Fibroblast of the aortic adventitia (primary cell): ENCODE measurements at places on chromosomes 1 and 21.

DNA sequence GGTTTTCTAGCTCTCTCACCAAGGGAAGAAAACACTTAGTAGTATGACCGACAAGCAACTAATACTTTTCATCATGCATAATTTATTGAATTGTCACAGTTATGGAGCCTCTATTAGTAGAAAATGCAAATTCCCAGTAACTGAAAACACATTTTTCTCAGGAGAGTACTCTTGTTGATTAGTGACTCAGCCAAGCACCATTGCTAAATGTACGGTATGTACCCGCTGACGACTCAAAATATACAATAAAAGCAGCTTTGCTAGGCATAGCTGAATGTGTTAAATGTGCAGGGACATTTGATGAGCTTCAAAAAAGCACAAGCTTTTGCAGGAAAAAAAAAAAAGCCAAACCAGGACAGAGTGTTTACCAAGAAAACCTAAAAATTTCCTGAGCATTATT lies 63.9 kb downstream of the WDR64 start:
- DNase-seq, result no peak

- DNase-seq, result peak; percentile 80
Measured at GRCh38 chr1:51627672-51628071, 10.8 kb downstream of the OSBPL9 start.

DNA sequence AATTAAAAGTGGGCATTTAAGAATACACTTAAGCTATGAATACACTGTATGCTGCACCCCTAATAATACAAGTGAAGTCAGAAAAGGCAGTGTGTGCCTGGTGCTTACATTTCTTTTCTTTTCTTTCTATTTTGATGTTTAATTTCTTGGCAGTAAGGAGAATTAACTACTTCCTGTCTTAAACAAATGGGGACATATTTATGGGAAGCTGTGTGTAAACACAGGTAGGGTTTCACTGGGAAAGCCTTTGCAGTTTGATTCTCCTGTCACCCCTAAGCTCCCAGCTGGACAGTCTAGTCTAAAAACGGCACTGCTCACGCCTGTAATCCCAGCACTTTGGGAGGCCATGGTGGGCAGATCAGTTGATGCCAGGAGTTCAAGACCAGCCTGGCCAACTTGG lies 146.0 kb downstream of the MIS18A start:
- no peak for DNase-seq

DNA sequence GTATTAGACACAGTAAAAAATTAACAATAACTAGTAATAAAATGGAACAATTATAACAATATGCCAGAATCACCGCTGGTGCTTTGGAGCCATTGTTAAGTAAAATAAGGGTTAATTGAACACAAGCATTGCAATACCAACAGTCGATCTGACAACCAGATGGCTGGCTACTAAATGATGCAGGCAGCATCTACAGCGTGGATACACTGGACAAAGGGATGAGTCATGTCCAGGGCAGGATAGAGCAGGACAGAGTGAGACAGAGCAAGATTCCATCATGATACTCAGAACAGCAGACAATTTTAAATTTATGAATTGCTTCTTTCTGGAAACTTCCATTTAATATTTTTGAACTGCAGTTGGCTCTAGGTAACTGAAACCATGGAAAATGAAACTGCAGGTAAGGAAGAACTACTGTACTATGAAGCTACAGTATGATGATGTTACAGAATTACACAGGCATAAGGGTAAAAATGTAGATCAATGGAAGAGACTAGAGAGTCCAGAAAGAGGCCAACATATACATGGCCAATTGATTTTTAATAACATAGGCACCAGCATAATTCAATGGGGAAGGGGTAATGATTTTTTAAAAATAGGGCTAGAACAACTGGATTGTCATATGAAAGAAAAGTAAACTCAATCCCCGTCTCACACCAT lies 168.7 kb downstream of the RRAGC start:
- no peak for DNase-seq

DNA sequence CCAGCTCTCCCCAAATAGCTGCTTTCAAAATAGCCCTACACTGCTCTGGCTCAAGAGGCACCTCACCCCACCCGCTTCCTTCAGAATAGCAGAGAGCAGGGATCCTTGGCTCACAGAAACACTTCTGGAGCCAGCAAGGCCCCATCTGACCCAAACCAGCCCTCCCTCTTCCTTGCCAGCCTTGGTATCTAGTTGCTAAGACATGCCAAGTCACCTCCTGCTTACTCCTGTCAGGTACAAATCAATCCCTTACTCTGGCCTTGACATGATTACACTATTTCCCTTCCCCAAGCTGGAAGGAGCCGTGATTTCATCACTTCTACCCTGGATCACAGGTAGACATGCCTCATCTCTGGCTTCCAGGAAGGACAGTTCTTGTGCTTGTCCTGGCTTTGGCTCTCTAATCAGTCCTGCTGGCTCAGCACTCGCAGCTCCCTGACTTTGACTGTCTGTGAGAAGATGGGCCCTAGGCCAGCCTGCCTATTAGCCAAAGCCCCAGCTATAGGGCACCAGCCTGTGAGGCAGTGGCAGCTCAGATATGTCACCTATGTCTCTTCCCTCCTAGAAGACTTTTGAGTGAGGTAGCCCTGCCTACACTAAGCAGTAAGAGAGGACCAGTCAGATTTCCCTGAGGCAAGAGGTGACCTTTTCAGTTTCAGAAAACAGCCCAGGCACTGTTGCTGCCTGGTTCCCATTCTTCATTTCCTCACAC lies 8.9 kb upstream of the MUTYH start:
- DNase-seq, result peak; percentile 26

- peak; percentile 35 for DNase-seq
Measured at GRCh38 chr1:240136402-240136801, 44.7 kb downstream of the FMN2 start.
